Mucosa of gallbladder (tissue), 1 donor: ENCODE measurements at places on chromosomes 6 and 20. TPM values are rescaled to one million over a fixed set of nuclear protein-coding genes. Genes with fewer than 3 reads are reported as not detected.

Gene RUNX2
- total RNA-seq, result 5.3 TPM

Gene METTL24
- 15.7 TPM for total RNA-seq

Gene LY6G6C
- total RNA-seq, result not detected

Gene NKX2-4
- total RNA-seq, result not detected

Gene SLPI
- total RNA-seq, result 548 TPM
